Activated gamma-delta T cell treated with Interleukin-2 at 50 U/mL for 16 hours (primary cell): ENCODE measurements at places on chromosomes 2 and 18.

- no peak for DNase-seq
Observed at GRCh38 chr2:230828272-230828961, 36.3 kb upstream of the ITM2C start.

- no peak for DNase-seq
Observed at GRCh38 chr2:53941749-53942148, 29.0 kb downstream of the PSME4 start.

DNA sequence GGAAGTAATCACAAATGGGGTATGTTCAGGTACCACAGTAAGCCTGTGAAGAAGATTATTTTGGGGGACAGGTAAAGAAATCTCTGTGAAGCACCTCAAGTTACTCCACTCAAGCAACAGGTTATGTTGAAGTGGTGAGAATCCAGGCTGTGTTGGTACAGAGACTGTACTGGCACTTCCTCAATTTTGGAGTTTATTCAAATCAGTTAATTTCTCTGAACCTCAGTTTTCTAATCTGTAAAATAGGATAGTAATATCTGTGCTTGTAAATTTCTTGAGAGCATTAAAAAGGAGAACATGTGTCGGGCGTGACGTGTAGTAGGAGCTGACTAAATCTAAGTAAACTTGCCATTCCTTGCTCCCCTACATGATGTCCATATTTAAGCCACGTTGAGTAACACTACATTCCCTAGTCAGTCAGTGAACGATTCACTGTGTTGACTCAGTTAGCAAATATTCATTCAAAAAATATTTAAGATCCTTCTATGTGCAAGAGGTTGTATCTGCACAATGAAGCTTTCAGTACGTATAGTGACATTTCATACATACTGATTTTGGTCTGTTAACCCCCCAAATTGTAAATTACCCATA lies 504.2 kb downstream of the ZEB2 start:
- no peak for DNase-seq

GRCh38 chr2:19607931-19608771 lies 249.7 kb upstream of the OSR1 start:
- DNase-seq = no peak

- DNase-seq = no peak
Observed at GRCh38 chr2:218019411-218020060, 16.7 kb upstream of the TNS1 start.

- DNase-seq = no peak
Observed at GRCh38 chr2:42906557-42907411, 114.4 kb upstream of the HAAO start.

DNA sequence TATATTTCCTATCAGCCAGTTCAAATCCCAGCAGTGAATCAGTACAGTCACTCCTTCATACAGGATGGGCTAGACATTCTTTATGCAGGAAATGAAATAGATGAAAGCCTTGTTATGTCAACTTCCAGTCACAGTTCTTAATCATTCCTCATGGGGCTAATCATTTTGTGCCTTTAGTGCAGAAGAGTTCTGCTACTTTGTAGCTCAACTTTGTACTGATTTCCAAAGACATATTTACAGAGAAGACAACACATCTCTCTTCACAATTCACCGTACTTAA lies 593.9 kb upstream of the NETO1 start:
- no peak for DNase-seq

GRCh38 chr18:23629444-23629946 lies 33.2 kb downstream of the ANKRD29 start:
- no peak for DNase-seq

DNA sequence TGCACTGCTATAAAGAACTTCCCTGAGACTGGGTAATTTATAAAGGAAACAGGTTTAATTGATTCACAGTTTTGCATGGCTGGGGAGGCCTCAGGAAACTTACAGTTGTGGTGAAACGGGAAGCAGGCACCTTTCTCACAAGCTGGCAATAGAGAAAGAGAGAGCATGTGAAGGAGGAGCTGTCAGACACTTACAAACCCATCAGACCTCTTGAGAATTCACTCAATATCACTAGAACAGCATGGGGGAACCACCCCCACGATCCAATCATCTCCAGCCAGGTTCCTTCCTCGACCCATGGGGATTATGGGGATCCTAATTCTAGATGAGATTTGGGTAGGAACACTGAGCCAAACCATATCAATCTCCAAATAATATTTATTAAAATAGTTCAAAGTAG lies 729.2 kb upstream of the DDX18 start:
- DNase-seq = no peak

- no peak for DNase-seq
Observed at GRCh38 chr2:170181602-170182001, 3.7 kb downstream of the MYO3B start.

DNA sequence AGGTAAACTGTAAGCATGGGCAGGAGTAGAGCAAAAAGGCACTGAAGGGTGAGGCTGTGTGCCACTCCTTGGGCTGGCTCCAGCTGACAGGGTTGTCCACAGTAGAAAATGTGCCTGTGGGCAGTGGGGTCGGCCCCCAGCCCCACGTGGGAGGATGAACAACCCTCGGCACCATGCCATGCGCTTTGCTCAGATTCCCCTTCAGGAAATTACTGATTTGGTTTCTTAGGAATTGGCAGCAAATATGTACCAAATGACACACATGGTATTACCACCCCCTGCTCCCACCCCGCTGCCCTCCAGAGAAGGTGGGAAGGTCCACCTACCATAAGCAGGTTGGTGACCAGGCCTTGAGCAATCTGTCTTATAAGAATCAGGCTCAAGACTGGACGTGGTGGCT lies 13.6 kb downstream of the ADCY3 start:
- DNase-seq = no peak

DNA sequence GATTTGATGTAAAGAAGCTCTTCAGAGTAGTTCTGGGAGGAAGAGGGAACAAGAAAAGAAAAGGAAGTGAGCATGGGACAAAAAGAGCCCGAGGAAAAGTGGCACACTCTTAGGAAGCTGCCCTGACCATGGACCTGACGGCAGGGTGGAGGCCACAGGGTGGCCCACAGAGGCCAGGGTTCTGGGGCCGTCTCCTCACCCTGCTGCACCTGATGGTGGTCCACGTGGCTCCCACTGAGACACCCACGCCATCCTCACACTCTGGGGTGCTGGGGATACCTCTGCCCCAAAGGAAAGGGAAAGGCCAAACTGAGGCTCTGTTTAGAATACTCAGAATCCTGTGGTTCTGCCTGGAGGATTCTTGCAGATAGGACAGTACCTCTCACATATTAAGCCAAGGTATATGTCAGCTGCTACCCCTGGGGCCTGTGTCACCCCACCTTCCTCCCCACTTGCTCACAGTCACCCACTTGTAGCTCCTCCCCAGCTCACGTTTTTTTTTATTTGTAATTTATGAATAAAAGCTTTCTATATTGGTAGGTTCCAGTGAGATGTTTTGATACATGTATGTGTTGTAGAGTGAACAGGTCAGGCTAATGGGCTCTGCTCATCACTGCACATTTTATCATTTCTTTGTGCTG lies 171.1 kb downstream of the LDLRAD4 start:
- no peak for DNase-seq

GRCh38 chr18:48945953-48946217 lies 4.9 kb downstream of the SMAD7 start:
- no peak for DNase-seq

DNA sequence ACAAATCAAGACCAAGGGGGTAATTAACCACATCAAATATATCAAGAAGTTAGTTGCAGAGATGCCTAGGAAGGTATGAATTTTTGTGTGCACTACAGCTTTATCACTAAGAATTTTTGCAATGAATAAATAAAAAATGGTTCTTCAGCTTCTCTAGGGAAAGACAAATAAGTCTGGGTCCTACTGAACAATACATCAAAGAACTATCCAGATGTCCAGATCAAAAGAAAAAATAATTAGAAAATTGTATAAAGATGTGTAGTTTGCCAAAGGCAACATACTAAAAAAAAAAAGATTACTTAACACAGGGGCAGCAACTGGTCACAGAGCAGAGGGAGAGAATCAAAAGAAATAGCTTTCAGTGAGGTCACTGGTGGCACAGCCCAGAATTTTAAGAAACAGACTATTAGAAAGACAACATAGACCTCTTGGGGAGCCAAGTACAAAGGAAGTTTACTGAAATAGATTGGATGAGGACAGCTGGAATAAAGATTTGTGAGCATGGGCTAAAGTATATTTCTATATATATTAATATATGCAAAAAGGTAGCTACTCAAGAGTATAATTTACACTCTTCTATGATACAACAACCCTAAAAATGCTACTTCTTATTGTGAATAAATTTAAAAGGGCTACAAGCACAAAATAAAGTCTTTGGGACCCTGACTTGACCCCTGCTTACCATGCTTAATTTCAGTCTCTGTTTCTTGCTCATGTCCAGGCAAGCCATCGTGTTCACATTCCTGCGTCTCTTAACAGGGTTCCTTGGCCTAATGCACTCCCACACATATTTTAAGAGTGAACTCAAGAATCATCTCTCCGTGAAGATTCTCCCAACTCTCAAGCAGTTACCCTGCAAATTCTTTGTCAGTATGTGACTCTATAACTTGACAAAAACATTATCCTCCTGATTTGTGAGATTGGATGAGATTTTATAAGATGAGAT lies 99.0 kb upstream of the GRB14 start:
- DNase-seq = no peak

DNA sequence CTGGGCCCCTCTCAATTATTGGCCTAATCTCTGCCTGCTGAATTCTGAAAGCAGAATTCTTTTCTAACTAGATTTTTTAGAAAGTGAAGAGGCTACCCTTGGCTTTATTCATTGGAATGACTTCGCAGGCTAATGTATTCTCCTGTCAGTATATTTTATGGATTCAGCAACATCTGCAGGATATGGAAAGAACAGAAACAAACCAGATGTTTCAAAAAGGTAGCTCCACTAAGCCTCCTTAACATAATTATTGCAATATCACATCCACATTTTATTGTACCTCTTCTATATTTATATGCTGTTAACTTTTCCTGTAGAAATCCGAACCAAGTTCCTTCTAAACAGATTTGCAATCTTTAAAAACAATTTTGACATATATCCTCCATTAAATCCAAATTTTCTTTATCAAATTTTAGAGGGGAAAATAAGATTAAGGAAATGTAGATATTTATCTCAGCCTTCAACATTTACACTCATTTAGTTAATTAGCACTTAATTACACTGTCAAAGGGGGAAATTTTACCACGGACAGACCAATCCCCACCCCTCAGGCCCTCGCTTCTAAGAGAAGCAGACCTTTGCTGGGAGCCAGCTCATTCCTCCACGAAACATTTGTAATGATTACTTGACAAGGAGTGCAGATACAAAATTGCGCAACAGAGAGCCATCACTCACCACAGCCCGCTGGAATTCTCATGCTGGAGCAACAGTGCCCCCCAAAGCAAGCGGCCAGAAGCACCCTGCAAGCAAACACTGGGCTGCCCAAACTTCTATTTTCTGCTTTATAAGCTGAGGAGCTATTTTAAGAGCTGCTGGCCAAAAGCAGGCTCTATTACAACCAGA lies 253.4 kb downstream of the ETAA1 start:
- no peak for DNase-seq

DNA sequence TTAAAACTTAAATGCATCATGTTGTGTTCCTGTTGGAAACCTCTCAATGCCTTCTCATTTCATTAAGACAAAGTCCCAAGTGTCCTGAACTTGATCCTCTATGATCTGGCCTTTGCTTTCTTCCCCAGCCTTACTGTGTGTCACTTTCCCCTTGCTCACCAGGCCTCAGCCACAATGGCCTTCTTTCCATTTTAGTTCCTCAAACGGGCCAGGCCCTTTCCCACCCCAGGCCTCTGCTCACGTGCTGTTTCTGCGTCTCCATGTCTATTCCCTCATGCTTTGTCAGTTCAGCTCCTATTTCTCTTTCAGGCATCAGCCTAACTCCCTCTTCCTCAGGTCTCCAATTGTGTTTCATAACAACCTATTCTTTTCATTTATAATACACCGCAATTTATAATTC lies 19.5 kb downstream of the CXCR4 start:
- DNase-seq = no peak

- DNase-seq = no peak
Observed at GRCh38 chr2:33111002-33111446, 164.3 kb downstream of the LTBP1 start.

DNA sequence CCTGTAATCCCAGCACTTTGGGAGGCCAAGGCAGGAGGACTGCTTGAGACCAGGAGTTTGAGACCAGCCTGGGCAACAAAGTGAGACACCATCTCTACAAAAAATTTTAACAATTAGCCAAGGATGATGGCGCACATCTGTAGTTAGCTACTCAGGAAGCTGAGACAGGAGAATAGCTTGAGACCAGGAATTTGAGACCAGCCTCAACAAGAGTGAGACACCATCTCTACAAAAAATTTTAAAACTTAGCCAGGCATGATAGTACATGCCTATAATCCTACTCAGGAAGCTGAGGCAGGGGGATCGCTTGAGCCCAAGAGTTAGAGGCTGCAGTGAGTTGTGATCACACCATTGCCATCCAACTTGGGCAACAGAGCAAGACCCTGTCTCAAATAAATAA lies 7.0 kb downstream of the MEMO1 start:
- no peak for DNase-seq

- no peak for DNase-seq
Observed at GRCh38 chr2:139864821-139865302, 1084.7 kb upstream of the NXPH2 start.

DNA sequence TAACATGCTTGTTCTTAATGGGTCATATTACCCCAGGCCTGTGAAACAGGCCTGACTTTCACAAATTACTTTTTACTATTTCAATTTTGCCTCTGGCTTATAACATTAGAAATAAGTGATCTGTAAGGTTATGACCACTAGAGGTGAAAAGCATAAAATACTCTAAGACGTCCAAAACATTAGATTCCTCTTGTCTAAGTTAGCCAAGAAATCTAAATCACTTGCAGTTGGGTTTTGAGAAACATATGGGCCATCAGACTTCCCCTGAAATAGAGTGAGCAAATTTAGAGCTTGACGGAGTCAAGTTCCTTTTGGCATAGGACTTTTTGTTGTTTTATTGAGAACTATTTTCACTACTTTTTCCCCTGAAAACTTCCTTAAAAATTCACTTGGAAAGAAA lies 32.7 kb upstream of the RIT2 start:
- no peak for DNase-seq

- DNase-seq = no peak
Observed at GRCh38 chr2:232537079-232537478, 2.4 kb upstream of the CHRNG start.
